ENCODE measurements at places on chromosomes 11 and 22.

- DNase-seq, result no peak
Measured at GRCh38 chr11:1041471-1041870, 5.0 kb upstream of the MUC6 start.

DNA sequence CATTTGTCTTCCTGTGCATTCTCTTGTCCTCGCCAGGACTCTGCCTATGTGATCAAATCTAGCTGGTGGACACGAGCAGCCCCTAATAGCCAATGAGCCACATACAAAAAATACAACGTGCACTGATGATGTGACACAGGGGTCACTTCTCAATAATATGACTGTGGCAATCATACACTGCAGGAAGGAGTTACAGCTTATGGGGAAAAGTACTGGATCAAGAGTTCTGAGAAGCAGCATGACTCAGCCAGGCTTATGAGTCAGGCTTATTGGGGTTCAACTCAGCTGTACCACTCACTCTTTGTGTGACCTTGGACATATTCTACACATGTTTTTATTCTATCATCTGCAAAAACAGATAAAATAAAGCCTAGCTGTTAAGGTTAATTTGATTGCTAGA lies 889.4 kb upstream of the TENM4 start:
- DNase-seq, result no peak

GRCh38 chr11:114133548-114134329 lies 74.2 kb downstream of the ZBTB16 start:
- no peak for DNase-seq

DNA sequence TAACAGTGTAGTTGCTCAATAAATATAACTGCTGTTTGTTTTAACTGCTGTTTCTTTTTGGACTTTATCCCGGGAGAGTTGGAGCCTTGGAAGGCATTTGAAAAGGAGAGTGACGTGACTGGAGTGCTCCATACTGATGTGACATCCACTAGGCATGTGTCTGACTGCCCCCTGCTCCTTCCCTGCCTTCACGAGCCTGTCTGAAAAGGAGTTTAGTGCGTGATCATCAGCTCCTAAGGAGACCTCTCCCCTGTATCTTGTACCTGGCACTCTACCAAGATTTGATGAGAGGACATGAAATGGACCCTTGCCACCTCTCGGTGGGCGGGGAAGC lies 22.9 kb downstream of the ZBTB16 start:
- DNase-seq, result no peak

Measured in effector memory CD4-positive, alpha-beta T cell (primary cell).